ENCODE measurements at places on chromosomes 5 and 9.

DNA sequence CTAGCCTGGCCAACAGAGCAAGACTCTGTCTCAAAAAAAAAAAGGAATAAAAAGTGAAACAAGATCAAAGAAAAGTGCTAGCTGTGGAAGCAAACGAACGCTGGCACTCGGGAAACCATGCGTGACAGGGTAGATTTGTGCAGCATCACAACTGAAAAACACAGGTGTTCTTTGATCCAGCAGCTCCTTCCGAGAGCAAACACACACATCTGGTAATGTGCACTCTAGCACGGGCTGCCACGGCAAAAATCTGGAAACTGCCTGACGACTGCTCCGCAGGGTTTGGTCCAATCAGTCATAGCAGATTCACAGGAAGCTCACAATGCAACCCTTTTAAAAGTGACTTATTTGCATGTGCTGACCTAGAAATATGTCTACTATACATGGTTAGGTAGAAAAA, 80.0 kb downstream of the SYK start:
- DNase-seq: no peak

GRCh38 chr5:17115855-17116254, 101.6 kb upstream of the BASP1 start:
- DNase-seq: no peak

GRCh38 chr9:16459421-16460148, 410.9 kb downstream of the BNC2 start:
- DNase-seq: no peak

GRCh38 chr5:122311961-122312590, at the start of gene SNCAIP:
TSS of gene SNCAIP (plus strand) at chr5:122312237. CDS start at chr5:122391135, 78,898 bp downstream.
- no peak for DNase-seq

DNA sequence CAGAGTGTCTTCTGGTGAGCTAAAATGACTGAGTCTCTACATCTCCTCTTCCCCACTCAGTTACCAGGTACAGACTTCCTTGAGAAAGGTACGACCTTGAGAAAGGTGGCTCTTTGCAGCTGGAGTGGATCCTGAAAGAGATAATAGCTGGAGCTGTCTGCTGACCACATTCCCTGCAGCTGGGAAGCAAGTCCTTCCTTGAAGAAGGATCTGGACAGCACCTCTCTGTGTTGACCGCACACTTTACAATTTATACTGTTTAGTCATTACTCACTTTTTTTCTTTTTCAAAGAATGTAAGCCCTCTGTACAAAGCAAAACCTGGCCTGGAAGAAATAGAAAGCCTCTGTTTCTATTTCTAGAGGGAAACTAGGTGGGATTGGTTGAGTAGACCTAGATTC, 148.8 kb downstream of the MACIR start:
- no peak for DNase-seq

DNA sequence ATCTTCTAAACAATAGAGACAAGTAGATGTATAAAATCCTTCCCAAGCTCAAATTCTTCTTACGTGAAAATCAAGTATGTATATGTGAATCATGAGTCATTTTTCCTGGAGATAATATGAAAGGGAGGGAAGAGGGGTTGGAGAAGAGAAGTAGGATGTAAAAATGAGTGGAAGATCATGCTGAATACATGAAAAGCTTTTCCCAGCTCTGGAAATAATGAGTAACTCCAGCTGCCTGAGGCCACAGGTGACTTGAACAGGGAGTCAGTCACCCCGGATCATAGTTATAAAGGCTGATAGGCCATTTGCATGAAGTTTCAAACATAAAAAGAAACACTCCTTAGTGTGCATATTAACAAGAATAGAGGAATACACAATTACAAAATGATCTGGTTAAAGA, 486.7 kb downstream of the EFNA5 start:
- no peak for DNase-seq

DNA sequence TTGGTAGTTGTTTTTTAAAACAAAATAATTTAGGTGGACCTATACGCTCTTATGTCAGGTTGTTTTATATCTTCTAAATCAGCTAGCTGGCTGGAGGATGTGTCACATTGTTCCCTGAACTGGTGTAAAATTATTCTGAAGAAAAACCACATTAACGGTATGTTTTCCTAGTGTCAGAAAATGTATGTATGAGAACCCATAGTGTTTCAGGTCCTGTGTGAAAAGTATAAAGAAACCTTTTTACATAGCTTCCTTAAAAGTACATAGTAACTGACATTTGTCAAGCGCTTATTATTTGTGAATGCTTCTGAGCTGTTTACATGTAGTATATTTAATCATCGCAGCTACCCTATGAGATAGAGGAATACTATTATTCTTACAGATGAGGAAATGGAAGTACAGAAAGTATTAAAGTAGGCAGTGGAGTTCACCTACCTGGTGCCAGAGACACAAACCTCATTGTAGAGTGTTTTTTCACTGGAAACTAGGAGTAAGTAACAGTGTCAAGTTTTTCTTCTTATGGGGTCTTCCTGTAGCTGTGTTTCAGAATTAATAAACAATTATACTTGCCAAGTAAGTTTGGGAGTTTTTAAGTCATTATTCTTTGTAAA, 10.4 kb upstream of the FAM120AOS start:
- no peak for DNase-seq

DNA sequence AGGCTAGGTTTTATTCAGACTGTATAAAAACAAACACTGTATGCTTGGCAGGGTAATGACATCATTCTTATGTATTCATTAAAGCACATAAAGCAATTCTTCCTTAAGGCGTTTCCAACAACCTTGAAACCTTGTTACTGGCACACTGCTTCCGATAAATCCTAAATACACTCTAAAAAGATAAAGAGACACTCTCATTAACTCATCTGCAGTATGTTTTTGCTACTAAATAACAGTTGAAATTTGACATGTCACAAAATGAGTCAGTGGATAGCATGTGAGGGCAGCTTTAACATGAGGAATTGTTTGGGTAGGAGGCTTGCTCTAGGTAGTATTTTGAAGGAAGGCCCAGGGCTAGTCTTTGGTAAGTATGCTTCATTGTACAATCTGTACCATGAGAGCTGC, 13.7 kb downstream of the YIPF5 start:
- no peak for DNase-seq

GRCh38 chr9:126515873-126516505, 97.7 kb upstream of the LMX1B start:
- DNase-seq: no peak

GRCh38 chr9:122364783-122365150, 6.1 kb upstream of the PTGS1 start:
- DNase-seq: no peak

DNA sequence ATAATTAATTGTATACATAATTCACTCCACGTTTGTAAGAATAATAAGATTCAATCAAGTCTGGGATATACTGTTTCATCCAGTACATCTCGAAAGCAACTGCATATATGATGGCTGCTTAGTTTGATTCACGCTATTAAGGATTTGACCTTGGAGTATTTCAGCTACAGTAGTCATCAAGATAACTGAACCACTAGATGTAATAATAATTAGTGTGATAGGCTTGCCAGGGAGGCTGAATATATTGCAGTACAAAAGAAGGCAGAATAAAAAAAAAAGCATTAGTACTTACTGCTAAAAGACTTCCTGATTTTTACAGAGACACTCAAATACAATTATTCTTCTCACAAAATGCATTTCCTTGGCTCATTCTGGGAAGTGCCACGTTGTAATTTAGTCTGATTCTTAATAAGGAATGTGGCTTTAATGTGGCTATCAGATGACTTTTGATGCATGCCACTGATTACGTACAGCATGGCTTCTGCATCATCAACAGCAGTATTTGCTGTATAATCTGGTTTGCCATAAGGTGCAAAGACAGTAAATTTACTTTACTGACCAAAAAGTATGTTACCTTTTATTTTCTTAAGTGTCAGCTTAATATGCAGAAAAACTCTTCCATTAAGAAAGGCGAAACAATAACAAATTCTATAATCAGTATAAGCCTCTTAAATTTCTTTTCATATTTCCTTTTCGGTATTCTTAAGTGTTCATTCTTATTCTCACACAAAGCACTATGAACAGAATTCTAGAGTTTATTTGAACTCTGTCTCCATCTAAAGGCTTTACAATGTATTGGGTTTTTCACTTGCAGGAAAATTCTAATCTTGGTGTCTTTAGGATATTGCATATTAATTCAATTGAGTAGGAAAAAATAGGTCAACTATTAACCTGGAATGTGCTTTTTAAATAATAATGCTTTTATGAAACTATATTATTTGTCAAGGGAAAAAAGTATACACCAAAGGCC, 166.4 kb downstream of the SLF1 start:
- DNase-seq: no peak

DNA sequence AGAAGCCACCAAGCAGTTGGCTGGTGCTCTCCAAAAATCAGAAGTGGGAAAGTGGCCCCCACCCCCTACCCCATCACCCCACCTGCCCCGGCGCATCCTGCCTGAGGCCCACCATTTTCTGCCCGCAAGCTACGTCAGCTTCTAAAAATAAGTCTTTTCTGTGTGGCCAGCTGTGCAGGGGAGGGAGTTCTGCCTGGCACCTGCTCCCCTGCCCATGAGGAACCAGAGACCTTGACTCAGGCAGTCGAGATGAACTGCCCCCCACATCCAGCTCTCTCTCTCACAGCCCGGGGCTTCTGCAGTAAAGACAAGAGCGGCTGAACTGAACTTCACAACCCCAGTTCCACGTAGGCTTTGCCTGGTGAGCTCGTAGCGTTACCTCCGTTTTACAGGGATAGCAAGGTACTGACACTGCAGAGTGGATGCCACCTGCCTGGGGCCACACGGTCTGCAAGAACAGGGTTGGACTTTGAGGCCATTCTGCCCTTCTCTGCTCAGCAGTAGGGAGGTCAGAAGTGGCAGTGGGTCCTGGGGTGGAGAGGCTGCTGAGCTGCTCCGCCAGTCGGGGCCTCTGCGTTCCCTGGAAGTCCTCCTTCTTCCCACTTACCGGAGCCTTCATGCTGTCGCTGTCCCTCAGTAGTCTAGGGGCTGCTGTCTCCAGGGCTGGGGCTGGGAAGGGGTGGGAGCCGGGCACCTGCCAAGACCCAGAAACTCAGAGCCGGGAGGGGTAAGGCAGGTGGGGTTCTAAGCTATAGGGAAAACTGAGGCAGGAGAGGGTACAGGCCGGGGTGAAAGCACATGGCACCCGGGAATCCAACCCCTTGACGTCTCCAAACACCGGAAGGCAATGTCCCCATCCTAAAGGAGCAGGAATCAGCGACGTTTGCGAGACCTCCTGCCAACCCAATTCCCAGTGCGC, 781 bp downstream of the ST6GALNAC4 start:
- no peak for DNase-seq

DNA sequence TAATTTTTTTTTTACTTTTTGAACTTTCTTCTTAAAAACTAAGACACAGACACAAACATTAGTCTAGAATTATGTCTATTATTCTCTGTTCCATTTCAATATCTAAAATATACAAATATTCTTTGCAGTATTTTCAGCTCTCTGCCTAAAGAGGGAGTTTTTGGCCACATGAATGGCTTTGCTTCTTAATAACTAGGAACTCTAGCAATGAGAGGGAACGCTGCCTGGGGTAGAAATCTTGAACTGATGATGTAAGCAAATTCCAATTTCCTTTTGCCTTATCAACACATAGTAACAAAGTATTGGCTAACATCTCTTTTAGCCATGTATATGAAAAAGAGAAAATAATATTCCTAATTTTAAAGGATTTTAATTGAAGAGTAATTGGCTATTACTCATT, 51.9 kb downstream of the SLC25A46 start:
- no peak for DNase-seq

DNA sequence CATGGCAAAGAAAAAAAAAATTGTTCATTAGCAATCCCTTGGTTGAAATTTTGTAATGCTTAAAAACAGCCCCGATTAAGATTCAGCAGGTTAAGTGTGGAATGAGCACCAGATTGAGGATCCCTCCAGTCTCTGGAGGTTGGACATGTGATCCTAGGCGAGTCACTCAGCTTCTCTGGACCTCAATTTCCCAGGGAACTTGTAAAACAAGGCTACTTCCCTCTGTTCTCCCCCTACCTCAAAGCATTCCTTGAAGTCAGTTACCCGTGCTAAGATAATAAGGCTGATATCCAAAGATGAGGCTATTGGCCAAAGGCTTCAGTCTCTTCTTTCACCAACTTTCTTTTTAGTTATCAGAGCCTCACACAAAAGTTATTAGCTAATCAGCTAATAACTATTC, 2.9 kb downstream of the KLHL3 start:
- no peak for DNase-seq

DNA sequence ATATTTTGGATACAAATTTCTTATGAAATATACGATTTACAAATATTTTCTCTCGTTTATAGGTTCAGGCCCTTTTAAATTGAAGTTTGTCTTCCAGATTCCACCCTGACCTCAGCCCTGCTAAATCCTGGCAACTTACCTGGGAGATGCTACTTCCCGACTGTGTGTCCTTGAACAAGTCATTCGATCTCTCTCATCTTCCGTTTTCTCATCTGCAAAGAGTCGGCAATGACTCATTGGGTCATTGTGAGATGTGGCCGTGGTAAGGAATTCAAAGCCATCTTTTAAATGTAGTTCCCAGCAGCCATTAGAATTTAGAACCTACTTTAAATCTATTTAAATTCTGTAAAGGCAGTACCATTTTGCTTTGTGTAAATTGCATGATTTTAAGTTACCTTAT, 72.5 kb downstream of the LHX2 start:
- DNase-seq: no peak

DNA sequence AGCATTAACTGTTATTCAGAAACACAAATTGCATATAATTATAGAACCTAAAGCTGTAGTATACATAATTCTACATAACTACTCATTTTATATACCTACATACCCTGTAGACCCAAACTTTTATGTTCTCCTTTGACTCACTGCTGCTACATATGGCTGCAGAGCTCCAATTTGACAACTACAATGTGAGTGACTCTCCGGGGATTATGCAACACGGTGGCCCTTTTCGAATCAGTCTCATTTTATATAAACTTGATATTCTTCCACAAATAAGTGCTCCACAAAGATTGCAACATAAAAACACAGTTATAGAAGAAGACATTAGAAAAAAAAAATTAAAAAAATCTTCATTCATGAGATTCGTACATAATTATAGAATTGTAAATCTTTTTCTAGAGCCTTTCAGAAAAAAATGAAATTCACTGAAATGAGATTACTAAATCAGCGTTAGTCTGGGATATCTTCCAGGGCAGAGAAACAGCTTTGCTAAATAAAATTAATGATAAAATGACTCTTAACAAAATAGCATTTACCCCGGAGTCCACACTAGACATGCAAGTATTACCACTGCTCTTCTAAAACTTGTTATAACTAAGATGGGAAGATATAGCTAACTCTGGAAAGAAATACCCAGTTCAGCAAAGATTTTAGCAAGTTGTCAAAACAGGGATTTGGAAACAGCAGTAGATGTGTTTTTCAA, 52.6 kb downstream of the SRFBP1 start:
- no peak for DNase-seq

GRCh38 chr9:105900123-105900522, 205.8 kb downstream of the TMEM38B start:
- no peak for DNase-seq

- no peak for DNase-seq
Measured at GRCh38 chr9:106644661-106645060, 218.3 kb upstream of the ZNF462 start.

GRCh38 chr5:6496207-6496584, 47.5 kb downstream of the UBE2QL1 start:
- no peak for DNase-seq

All from stimulated activated CD4-positive, alpha-beta T cell treated with anti-CD3 and anti-CD28 coated beads, Interleukin-2, amount 100 ng/mL, for 4 hours (primary cell).